Adrenal gland (tissue), 19 donors: ENCODE measurements at places on chromosomes 3 and 15. TPM values are rescaled to one million over a fixed set of nuclear protein-coding genes. Genes with fewer than 3 reads are reported as not detected.

PIGZ gene
- total RNA-seq, result 0.66 TPM

CFAP100 gene
- not detected for total RNA-seq

NMB gene
- 16.1 TPM for total RNA-seq

WDR72 gene
- total RNA-seq, result not detected

CHST14 gene
- total RNA-seq, result 20.6 TPM

CNTN4 gene
- 1.6 TPM for total RNA-seq

NR1I2 gene
- total RNA-seq, result 0.14 TPM

PLCB2 gene
- 32.9 TPM for total RNA-seq

IFT57 gene
- 52.4 TPM for total RNA-seq

CCR8 gene
- total RNA-seq, result not detected

SAMMSON gene
- not detected for total RNA-seq

PLA2G4E gene
- total RNA-seq, result not detected

SEMA3G gene
- total RNA-seq, result 1.9 TPM

SKOR1 gene
- 1.3 TPM for total RNA-seq

PYGO1 gene
- total RNA-seq, result 8.4 TPM

SH2D7 gene
- total RNA-seq, result not detected

A4GNT gene
- total RNA-seq, result not detected

P2RY13 gene
- 1.1 TPM for total RNA-seq
